ENCODE measurements at places on chromosomes 3 and 15. TPM values are rescaled to one million over a fixed set of nuclear protein-coding genes. Genes with fewer than 3 reads are reported as not detected.

ACSBG1 gene
- total RNA-seq = 0.35 TPM

PIF1 gene
- 60.4 TPM for total RNA-seq

DNA sequence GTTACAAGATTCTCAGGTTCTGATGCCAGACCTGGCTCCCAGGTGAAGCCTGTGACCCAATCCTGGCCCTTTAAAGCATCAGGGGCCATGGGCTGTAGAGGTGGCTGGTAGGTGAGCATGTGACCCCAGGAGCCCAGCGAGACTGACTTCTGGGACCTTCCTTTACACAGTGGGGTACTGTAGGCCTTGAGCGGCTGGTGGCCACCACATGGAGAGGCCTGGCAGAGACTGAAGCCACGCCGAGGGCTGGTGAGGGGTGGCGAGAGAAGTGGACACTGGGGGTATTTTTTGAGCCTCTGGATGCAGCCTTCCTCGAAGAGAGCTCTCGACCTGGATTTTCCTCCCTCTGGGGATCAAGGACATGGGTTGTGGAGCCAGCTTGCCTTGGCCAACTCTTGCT lies 71.2 kb upstream of the ITGA11 start:
- H3K36me3 ChIP-seq = no peaks in the 10 kb centered on the region
- H3K4me1 ChIP-seq = no peaks in the 10 kb centered on the region
- DNase-seq = no peak
- no peaks in the 10 kb centered on the region for H3K27me3 ChIP-seq
- H3K4me3 ChIP-seq = no peak overlapping the region

- H3K4me1 ChIP-seq = no peaks in the 10 kb centered on the region
- DNase-seq = no peak
- H3K27ac ChIP-seq = no peak overlapping the region
Measured at GRCh38 chr15:92638291-92638708, 17.3 kb downstream of the FAM174B start.

- no peaks in the 10 kb centered on the region for H3K36me3 ChIP-seq
- peaks cover 47% of the 10 kb centered on the region for H3K27me3 ChIP-seq
- DNase-seq = no peak
- H3K4me1 ChIP-seq = no peaks in the 10 kb centered on the region
- H3K27ac ChIP-seq = no peak overlapping the region
Measured at GRCh38 chr3:138433892-138434275, 532 bp upstream of the ESYT3 start.

FAM81A gene
- total RNA-seq = not detected

DNA sequence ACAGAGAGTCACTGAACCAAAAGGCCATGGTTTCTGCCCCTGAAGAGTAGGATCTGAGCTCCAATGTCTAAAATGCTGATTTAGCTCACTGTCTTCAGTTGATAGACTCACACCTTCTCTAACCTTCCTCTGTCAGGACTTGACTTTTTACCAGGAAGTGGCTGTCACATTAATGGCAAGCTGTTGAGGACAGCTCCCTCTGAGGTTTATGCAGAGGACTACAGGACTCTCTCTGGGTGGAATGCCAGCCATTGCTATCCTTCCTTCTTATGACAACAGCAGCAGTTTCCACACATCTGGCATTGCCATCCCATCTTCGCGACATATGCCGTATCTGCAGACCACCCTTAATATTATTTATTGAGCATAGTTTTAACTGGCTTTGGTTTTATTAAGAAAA lies 103.8 kb upstream of the PRICKLE2 start:
- no peak overlapping the region for H3K27ac ChIP-seq
- no peaks in the 10 kb centered on the region for H3K27me3 ChIP-seq
- DNase-seq = no peak
- H3K4me3 ChIP-seq = no peak overlapping the region

DNA sequence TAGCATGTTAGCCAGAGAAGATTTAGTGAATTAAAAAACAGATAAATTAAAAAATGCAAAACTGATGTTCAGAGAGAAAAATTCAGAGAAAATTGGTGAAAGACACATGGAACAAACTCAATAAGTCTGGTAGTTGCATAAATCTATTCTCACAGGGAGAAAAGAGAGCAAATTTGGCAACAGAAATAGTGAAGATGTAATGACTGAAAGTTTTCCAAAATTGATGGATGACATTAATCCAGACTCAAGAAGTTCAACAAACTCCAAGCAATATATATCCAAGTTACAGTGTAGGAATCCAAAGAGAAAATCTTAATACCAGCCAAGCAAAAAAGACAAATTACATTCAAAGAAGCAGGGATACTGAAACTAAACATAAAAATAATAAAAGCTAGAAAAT lies 302.7 kb upstream of the ARPP21 start:
- no peak for DNase-seq
- no peaks in the 10 kb centered on the region for H3K36me3 ChIP-seq
- H3K27ac ChIP-seq = no peak overlapping the region
- no peaks in the 10 kb centered on the region for H3K27me3 ChIP-seq
- no peak overlapping the region for H3K4me3 ChIP-seq
- H3K4me1 ChIP-seq = no peaks in the 10 kb centered on the region

LRRC15 gene
- not detected for total RNA-seq

GRCh38 chr3:49673715-49674496 lies at the start of gene APEH:
Gene APEH (plus strand): TSS chr3:49674351. CDS start chr3:49674402, 51 bp downstream.
- H3K4me1 ChIP-seq = no peaks in the 10 kb centered on the region
- H3K27ac ChIP-seq = peak within 1 kb of the TSS; percentile 90
- H3K36me3 ChIP-seq = peaks cover 2% of the 10 kb centered on the region

DNA sequence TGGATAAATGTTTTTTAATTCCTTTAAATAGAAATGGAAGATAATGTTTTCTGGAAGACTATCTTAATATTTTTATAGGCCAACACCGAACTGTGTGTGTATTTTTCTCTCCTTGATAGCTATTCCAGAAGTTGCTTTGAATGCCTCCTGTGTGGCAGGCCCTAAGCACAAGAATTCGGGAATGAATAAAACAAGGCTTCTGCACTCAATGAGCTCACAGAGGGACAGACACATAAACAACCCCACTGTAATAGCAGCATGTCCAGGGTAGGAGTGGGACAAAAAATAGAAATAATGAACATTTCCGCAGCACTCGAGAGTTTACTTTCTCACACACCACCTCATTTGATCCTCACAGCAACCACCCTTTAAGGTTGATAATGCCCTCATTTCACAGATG lies 18.0 kb downstream of the SRGAP3 start:
- H3K4me3 ChIP-seq = no peak overlapping the region
- no peaks in the 10 kb centered on the region for H3K4me1 ChIP-seq
- H3K36me3 ChIP-seq = no peaks in the 10 kb centered on the region
- no peak overlapping the region for H3K27ac ChIP-seq

GRCh38 chr3:169246158-169246557 lies 417.4 kb downstream of the MECOM start:
- no peak for DNase-seq
- no peaks in the 10 kb centered on the region for H3K36me3 ChIP-seq
- H3K27ac ChIP-seq = no peak overlapping the region
- H3K4me1 ChIP-seq = peaks cover 44% of the 10 kb centered on the region
- no peaks in the 10 kb centered on the region for H3K27me3 ChIP-seq

RGMA gene
- total RNA-seq = 8.3 TPM

- H3K27me3 ChIP-seq = no peaks in the 10 kb centered on the region
- H3K27ac ChIP-seq = peak overlapping the region; percentile 37
- no peak for DNase-seq
- peaks cover 27% of the 10 kb centered on the region for H3K4me1 ChIP-seq
Measured at GRCh38 chr3:69085168-69085832, 563 bp downstream of the ARL6IP5 start.

DNA sequence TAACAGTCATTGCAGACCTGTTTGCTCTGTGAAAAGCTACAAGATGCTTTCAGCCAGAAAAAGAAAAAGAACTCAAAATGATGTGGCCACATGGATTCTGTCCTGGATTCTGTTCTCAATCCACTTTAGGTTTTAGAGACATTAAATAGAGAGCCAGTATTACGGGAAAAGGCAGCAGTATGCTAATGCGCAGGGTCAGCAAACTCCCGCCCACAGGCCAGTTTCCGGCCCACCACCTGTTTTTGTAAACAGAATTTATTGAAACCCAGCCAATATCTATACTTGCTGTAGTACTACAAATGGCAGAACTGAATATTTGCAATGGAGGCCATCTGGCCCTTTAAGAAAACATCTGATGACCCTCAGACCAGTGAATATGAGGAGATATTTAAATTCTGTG lies 416.1 kb downstream of the ERC2 start:
- no peak overlapping the region for H3K4me3 ChIP-seq
- H3K27ac ChIP-seq = no peak overlapping the region
- no peak for DNase-seq
- H3K4me1 ChIP-seq = no peaks in the 10 kb centered on the region
- H3K27me3 ChIP-seq = no peaks in the 10 kb centered on the region

RARB gene
- 0.44 TPM for total RNA-seq

- no peak for DNase-seq
- no peaks in the 10 kb centered on the region for H3K36me3 ChIP-seq
- no peaks in the 10 kb centered on the region for H3K27me3 ChIP-seq
Measured at GRCh38 chr3:110291886-110292501, 779.6 kb upstream of the NECTIN3 start.

GRCh38 chr3:172461530-172462138 lies 13.4 kb upstream of the GHSR start:
- H3K27ac ChIP-seq = no peak overlapping the region
- peak; percentile 48 for DNase-seq
- no peaks in the 10 kb centered on the region for H3K36me3 ChIP-seq
- H3K4me3 ChIP-seq = no peak overlapping the region
- H3K27me3 ChIP-seq = no peaks in the 10 kb centered on the region

DNA sequence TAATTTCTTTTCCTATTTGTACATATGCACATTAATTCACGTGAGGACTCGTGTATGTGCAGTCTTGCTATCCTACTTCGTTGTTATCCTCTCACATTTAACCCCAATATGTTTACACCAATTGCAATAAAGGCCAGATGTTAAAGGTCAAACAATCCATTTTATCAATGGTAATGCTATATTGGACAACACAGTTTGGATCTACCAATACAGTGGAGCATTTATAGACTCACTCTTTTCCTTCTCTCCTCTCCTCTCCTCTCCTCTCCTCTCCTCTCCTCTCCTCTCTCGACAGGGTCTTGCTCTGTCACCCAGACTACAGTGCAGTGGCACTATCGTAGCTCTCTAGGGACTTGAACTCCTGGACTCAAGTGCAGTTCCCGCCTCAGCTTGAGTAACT lies 324.0 kb downstream of the PTPRG start:
- no peak for DNase-seq
- H3K36me3 ChIP-seq = no peaks in the 10 kb centered on the region
- no peak overlapping the region for H3K4me3 ChIP-seq
- no peaks in the 10 kb centered on the region for H3K27me3 ChIP-seq

DNA sequence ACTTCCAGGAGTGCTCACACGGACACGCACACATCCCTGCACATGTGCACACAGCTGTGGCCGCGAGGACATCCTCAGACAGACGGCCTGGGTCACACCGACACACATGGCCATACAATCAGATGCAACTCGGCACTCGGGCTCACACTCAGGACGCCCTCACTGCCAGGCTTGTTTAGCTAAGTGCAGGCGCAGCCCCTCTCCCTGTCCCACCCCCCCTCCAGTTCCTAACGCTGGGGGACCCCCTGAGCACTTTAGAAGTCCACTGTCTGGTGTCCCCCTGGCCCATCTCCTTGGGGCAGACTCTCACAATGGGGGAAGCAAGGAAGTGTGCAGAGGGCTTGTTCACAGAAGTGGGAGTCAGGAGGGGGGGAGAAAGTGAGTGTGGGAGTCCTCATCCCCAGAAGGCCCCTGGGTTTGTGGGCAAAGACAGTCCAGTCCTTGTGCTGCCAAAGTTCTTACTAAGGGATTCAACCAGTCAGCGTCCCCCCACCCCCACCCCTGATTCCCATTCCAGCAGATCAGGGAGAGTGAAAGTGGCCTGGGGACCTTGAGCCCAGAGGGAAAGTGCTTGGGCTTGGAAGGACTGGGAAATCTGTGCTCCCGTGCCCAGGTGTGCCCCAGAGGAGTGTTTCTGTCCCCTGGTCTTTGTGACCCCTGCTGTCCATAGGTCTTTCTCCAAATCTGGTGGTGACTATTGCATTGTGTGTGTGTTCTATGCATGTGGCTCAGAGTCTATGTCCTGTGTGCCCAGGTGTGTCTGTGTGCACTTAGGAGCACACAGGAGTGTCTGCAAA lies 767 bp upstream of the GATA2 start:
- no peak overlapping the region for H3K4me3 ChIP-seq
- H3K4me1 ChIP-seq = peaks cover 13% of the 10 kb centered on the region
- H3K27ac ChIP-seq = no peak overlapping the region

DNA sequence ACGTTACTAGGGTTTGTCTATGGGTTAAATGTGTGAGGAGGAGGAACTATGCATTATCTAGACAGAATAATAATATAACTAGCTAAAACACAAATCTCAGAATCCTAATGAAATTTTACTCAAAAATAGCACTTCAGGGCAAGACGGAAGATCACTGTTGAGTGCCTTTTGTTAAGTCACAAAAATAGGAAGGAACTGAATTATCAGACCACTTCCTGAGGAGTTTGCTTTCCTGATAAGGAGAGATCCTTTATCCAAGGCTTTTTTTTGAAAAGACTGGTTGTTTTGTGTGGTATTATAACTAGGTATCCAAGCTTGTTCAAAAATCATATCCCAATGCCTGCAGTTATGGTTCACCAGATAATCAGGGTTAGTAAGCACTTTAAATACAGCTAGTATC lies 34.6 kb downstream of the NR2E3 start:
- H3K27ac ChIP-seq = no peak overlapping the region
- DNase-seq = peak; percentile 43
- H3K27me3 ChIP-seq = no peaks in the 10 kb centered on the region
- no peak overlapping the region for H3K4me3 ChIP-seq
- H3K4me1 ChIP-seq = no peaks in the 10 kb centered on the region

GNB4 gene
- total RNA-seq = 83.3 TPM

DNA sequence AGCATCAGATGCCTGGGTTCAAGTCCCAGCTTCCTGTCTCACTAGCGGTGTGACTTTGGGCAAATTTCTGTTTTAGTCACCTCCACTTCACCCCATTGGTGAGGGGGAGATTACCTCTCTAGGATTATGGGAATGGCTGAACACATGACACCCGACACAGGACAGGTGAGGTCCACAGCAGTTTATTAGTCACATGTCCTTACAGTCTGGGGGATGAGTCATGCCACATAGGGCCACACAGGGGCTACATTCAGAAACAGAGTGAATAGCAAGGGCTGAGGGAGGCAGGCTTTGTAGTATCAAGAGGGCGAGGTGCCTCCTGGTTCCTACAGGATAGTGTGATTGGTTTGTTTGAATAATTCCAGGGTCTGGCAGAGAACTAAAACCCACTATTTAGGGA lies 15.2 kb upstream of the ITGA11 start:
- H3K36me3 ChIP-seq = no peaks in the 10 kb centered on the region
- no peak overlapping the region for H3K4me3 ChIP-seq
- DNase-seq = no peak
- no peaks in the 10 kb centered on the region for H3K4me1 ChIP-seq

- peaks cover 16% of the 10 kb centered on the region for H3K4me1 ChIP-seq
- no peak for DNase-seq
Measured at GRCh38 chr3:58631742-58632141, 34.8 kb downstream of the FAM3D start.
